AG10803 (cell line): ENCODE measurements at places on chromosomes 12 and 14.

GRCh38 chr12:42372154-42372791, 46.3 kb downstream of the PPHLN1 start:
- peak; percentile 38 for DNase-seq

DNA sequence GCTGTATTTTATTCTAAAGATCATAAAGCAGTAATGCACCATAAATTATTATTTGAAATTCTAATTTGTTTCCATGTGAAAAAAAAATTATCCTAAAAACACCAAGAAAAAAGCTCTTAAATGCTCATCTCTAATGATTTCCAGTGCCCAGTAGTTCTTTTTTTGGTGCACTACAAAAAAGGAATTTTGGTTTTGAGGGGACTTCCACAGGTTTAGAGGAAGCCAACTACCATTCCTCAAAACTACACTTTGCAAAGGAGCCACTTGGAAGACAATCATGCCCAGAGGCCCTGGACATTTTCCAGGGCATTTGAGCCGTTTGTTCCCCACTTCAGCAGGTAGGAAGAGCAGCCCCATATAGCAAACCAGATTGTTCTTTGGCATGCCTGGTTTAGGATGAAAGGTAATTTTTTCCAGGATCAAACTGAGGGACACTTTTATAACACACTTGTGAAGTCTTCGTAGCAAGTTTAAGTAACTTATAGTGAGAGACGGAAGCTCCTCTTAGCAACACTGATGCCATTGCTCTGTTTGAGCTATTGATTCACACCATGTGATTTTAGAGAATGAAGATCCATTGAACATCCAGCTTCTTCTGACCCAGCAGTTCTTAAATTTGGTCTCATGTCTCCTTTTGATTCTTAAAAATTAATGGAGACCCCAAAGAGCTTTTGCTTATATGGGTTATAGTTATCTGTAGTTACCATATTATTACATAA, 187.9 kb downstream of the ETV6 start:
- DNase-seq: no peak

- no peak for DNase-seq
Observed at GRCh38 chr12:117208206-117208605, 17.9 kb upstream of the FBXO21 start.

DNA sequence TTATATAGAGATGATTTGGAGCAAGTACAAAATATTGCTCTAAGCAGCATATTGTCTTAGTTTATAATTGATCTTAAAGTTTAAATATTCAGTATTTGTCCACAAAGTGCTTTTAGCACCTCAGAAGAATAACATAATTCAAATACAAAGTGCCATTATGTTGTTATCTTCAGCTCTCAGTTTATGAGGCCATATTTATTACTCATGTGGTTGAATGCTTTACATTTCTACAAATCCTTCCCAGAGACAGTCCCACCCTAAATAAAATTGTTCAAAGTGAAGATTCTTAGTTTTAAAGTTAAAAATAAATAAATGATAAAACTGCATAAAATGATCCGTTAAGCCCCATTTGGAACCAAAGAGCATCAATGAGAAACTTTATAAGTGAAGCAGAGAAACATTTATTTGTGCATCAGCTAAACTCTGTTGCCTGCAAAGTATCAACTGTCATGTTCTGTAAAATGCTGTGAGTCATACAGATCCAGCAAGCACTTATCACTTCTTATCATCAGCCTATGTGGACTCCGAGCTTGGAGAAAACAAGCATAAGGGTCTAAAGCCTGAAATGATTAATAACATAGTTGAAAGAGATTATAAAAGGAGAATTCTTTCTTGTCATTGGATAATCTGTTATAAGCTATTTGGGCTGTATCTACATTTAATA, 218.9 kb downstream of the ADAMTS20 start:
- no peak for DNase-seq

DNA sequence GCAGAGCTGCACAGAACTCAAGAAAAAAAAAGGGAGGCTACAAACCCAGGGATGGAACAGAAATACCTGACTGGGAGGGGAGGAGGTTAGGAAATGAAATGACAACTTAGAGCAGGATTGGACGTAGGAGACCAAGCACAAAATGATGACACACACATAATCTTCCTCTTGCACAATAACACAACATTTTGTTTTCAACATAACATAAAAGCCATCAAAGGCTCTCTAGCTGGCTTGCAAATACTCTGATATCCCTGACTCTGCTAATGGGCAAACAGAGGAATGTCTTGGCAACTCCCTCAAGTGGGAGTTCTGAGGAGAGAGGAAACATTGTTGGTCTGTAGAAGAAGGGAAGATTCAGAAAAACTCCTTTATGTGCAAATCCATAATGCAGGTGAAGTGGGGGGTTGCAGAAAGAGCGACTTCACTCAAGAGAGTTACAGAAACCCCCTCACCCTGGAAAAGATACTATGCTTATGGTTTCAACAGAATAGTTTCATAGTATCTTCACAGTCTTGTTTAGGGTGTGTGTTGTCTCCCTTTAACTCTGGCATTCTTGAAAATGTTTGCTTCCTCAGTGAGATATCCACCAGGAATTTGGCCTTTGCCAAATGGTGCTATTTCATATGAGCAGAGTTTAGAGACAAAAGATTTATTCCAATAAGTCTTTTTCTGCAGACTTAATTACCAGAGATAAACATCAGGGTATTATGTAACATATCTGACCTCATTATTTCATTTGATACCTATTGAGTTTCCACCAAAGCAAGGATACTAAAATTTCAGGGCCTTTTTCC, 43.8 kb upstream of the LTBP2 start:
- DNase-seq: peak; percentile 90

- peak; percentile 33 for DNase-seq
Observed at GRCh38 chr14:54577977-54578376, 11.0 kb downstream of the SAMD4A start.

- no peak for DNase-seq
Observed at GRCh38 chr14:93705513-93706156, 82.7 kb downstream of the PRIMA1 start.

GRCh38 chr12:28793581-28794151, 355.4 kb upstream of the FAR2 start:
- DNase-seq: peak; percentile 19

- DNase-seq: no peak
Observed at GRCh38 chr14:84963518-84963917, 566.4 kb upstream of the FLRT2 start.

GRCh38 chr12:48999371-49000131, at the start of gene DDN:
Gene DDN, minus strand, starts transcription at chr12:48999375. Its CDS starts 88 bp downstream, at chr12:48999287.
- DNase-seq: peak; percentile 20

DNA sequence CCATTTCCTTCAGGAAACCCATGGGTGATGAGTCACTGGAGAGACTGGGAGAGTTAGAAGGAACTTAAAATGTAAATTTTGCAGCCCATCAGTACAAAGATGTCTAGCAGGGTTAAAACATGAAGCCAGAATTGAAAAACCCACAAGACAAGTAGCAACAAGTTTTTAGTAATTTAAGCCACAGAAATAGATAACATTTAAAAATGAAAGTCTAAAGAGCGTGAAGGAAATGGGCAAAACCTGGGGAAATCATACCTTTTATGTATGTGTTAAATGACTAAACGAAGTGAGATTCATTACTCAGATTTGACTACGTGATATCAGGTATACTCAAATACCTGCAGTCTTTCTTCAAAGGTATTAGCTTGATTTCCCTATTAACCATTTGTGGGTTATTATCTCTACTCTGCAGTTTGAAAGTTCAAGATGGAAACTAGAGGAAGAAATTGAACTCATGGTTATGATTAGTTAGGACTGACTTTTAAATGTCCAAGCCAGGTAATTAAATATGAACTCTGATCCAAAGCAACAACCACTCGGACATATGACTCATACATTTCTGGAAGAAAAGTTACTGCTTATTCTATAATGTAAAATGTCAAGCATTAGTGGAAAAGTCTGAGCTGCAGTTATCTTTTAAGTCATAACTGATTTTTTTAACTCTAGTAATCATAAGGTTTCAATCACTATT, 84.1 kb downstream of the ITPR2 start:
- DNase-seq: no peak

- peak; percentile 16 for DNase-seq
Observed at GRCh38 chr14:94282991-94283723, 9.9 kb downstream of the SERPINA10 start.

DNA sequence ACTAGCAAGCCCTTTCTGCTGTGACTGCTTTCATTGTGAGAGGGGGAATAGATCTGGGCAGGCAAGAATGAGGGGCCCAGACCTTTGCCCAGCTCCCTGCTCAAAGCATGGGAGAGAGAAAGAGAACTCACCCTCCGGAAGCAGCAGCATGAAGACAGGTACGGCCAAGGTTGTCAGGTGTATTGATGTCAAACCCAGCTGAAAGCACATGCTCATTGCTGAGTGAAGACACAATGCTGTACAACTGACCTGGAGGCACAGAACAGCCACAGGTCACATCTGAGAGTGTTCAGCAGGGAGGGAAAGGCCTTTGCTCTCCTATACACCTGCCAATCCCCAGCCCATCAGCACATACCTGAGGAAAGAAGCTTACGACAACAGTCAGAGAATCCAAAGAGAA, 5.5 kb downstream of the ANKRD52 start:
- DNase-seq: no peak

GRCh38 chr14:65377576-65377975, 35.0 kb upstream of the FUT8 start:
- peak; percentile 66 for DNase-seq

- DNase-seq: no peak
Observed at GRCh38 chr12:27614386-27614785, 81.9 kb upstream of the REP15 start.

GRCh38 chr12:92854344-92854743, 74.8 kb downstream of the EEA1 start:
- DNase-seq: no peak

DNA sequence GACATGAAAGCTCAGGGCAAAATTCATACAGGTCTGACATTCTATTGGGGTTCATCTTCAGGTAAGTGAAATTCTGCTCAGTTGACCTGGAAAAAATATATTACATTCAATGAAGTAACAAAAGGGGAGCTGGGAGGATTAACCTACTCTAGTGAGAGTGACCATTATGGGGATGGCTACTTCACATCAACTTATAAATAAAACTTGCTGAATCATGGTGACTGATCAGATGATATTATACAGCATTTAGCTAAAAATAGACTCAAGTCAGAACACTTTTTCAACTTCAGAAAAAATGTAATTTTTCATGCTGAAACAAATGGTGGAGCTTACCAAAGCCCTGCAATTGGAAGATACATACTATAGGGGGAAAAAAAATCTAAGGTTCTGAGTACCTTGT, 800.2 kb downstream of the FSCB start:
- no peak for DNase-seq

- no peak for DNase-seq
Observed at GRCh38 chr12:77855548-77855947, 24.9 kb downstream of the NAV3 start.

DNA sequence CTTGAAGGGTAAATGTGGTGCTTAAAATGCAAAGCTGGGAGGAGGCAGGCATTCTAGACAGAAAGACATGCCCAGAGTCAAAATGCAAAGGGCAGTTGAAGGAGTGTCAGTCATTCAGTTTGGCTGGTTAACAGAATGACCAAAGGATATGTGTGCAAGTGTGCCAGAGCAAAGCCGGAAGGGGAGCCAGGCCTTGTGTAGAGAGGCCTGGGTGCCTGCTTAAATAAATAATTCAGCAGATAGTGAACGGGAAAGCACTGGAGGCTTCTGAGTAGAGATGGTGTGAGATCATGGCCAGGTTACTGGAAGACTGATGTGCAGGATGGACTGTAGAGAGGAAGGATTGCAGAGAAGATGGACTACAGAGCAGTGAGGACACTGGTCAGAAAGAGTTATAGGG, 244.9 kb downstream of the PRKD1 start:
- no peak for DNase-seq

- DNase-seq: no peak
Observed at GRCh38 chr12:115296613-115297198, 612.7 kb upstream of the TBX3 start.

DNA sequence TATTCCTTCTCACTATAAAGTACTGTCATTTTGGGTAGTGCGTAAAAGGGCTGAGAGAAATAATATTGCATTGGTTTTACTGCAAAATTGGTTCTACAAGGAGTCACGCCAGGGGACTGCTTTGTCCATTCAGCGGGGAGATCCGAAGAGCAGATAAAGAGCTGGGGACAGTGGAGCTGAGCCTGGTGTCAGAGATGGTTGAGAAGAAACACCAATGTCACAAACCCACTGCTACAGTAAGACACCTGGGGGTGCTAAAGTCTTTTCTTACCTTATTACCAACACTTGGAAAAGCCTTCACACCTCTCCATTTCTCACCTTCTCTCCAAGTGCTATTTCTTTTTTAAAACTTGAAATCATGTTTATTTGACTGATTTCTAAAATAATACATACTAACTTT, 14.1 kb downstream of the IL31 start:
- no peak for DNase-seq

DNA sequence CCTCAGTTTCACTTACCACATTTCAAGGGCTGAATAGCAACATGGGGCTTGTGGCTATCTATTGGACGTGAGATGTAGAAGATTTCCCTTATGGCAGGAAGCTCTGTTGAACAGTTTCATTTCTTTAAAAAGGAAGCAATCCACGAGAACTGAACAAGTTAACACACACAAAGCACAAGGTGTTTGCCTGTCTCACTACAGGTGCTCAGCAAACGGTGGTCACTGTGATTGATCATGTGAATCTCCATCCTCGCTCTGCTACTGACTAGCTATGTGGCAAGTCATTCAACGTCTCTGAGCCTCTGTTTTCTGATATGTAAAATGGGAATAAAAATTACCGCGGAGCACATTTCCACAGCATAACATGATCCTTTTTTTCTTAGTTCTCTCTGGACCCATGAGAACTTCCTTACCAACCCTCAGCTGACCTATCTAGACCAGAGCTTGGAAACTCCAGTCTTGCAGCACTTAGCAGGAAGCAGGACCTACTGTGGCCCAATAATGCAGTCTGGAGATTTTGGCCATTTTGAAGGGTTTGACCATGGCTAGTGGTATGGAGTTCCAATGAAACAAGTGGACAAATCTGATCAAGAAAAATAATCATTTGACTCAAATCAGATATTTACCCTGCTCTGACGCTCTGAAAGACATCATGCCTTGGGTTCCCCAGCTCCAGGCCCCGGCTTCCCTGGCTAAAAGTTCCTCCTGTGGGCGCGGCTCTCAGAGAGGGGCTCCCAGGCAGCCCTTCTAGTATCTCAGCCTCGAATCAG, 278.8 kb downstream of the ZFP36L1 start:
- no peak for DNase-seq

GRCh38 chr14:61514927-61515326, 180.4 kb upstream of the HIF1A start:
- DNase-seq: no peak

DNA sequence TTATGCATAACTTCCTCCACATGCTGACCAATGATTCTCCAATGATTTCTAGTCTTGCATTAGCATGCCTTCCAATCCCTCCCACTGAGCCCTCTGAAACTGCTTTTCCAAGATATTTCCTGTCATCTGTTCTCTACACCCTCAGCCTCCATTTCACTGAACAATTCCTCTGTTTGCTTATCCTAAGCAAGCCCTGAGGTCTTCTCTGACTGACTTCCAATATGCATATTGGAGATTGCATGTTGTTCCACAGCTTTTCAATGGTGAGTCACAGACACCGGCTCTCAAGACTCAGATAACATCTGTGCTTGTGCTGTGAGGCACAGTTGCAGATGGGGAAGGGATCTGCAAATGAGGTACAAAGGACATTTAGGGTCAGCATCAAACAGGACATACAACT, 141.0 kb downstream of the SLC16A7 start:
- DNase-seq: peak; percentile 94

- no peak for DNase-seq
Observed at GRCh38 chr14:90614696-90615516, 201.3 kb downstream of the TTC7B start.
